Activated CD8-positive, alpha-beta T cell treated with anti-CD3 and anti-CD28 coated beads for 36 hours (primary cell): ENCODE measurements at places on chromosomes 2 and 18. TPM values are rescaled to one million over a fixed set of nuclear protein-coding genes. Genes with fewer than 3 reads are reported as not detected.
A peak's percentile ranks its signal among the peaks of the same experiment; 100 is the strongest.

The ATP6V1B1 gene
- not detected for total RNA-seq

- H3K4me1 ChIP-seq = peaks cover 60% of the 10 kb centered on the region
- H3K4me3 ChIP-seq = no peak overlapping the region
- peaks cover 77% of the 10 kb centered on the region for H3K36me3 ChIP-seq
- no peak for DNase-seq
- H3K27me3 ChIP-seq = no peaks in the 10 kb centered on the region
- H3K27ac ChIP-seq = peak overlapping the region; percentile 16
Observed at GRCh38 chr2:216170076-216170763, 61.1 kb downstream of the XRCC5 start.

- H3K4me3 ChIP-seq = no peak overlapping the region
- H3K4me1 ChIP-seq = peaks cover 26% of the 10 kb centered on the region
- no peaks in the 10 kb centered on the region for H3K27me3 ChIP-seq
- no peak for DNase-seq
- H3K36me3 ChIP-seq = peaks cover 46% of the 10 kb centered on the region
- H3K27ac ChIP-seq = peak overlapping the region; percentile 38
Observed at GRCh38 chr18:2910261-2910660, 63.5 kb downstream of the EMILIN2 start.

DNA sequence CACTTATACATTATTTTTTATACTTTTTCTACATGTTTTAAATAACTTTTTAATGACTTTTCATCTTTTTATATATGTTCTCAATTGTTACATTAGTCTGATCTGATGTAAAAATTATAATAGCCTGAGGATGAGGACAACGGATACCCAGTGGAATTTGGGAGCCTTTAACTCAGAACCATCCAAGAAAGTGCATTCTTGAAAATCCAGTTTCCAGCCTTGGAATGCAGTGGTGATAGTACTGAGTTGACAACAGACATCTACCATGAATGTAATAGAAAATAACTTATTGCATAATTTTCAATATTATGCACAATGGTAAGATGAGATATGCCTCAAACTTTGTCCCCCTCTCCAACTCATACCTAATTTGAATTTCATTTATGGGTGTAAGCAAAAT lies 120.7 kb upstream of the ZC3H15 start:
- H3K4me3 ChIP-seq = no peak overlapping the region
- H3K27ac ChIP-seq = no peak overlapping the region
- H3K27me3 ChIP-seq = no peaks in the 10 kb centered on the region

- H3K4me1 ChIP-seq = peaks cover 12% of the 10 kb centered on the region
- no peaks in the 10 kb centered on the region for H3K36me3 ChIP-seq
- DNase-seq = no peak
Observed at GRCh38 chr2:44004735-44005602, 9.2 kb upstream of the LRPPRC start.

- H3K36me3 ChIP-seq = peaks cover 41% of the 10 kb centered on the region
- peak overlapping the region; percentile 85 for H3K4me3 ChIP-seq
- peaks cover 51% of the 10 kb centered on the region for H3K4me1 ChIP-seq
- DNase-seq = no peak
- H3K27me3 ChIP-seq = no peaks in the 10 kb centered on the region
Observed at GRCh38 chr18:74497778-74498177, 1.6 kb downstream of the CNDP2 start.

DNA sequence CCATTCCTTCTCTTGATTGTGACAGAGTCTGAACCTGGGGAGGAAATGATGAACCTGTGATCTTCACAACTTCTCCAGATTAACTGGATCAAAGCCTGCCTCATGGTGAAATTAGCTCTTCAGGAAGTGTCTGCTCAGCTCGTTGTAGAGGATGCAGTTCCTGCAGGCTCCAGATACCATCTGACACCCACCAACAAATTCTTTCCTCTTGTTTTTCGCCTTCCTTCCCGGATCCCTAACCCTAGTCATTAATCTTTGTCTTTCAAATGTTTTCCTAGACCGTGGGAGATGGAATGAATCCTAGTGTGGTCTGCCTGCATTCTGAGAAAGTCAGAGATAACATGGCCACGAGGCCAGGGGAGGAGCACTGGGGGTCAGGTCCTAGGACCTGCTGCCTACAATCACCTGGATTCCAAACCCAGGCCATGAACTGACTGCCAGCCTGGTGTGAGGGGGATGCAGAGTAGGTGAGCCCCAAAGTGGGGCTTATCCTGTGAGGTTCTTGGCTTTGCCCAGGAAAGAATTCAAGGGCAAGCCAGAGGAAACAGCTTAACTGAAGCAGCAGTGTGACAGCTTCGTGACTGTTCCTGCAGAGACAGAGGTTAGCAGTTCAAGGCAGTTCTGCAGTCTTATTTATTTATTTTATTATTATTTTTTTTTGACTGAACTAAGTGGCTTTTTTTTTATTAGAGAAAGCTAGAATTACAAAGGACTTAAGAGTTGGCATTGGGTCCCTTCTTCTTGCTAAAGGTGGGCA lies 67.8 kb downstream of the DIPK1C start:
- no peaks in the 10 kb centered on the region for H3K36me3 ChIP-seq
- no peak overlapping the region for H3K27ac ChIP-seq
- no peak for DNase-seq
- H3K27me3 ChIP-seq = no peaks in the 10 kb centered on the region
- no peak overlapping the region for H3K4me3 ChIP-seq

DNA sequence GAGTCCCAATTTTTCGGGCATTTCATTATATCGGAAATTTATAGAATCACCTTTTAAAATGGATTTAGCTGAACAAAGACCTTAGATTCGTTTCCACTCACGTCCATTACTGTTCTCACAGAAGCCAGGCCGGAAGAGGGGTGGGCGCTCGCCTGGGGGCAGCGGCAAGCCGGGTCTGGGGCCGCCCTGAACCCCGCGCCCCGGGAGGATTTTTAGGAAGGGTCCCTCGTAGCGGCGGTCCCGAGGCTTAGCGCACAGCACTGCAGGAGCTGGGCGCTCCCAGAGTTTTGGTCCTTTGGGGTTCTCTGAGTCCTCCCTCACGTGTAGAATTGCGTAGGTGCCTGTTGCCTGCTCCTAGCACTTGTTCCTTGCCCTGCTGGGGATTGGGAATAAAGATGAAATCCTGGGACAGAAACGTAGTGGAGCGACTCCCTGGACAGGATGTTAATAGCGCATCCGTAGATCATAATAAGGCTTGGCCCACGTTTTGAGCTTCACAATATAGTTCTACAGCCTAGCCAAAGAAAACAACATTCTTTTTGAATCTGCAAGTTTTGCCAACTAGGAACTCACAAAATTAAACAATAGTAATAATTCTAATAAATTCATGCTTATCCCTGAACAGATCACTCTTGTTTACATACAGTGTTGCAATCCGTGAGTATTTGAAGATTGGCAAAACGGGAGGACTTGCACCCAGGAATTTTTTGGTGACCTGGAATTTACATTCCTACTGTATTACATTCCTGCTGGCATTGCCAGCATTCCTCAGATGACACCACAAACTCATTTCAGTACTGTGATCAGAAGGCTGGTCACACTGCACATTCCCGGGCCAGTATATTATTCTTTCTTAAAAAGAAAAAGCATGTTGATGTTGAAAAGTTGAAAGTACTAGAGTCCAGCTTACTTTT lies 875 bp downstream of the C18orf63 start:
- H3K36me3 ChIP-seq = no peaks in the 10 kb centered on the region
- no peak overlapping the region for H3K4me3 ChIP-seq
- H3K4me1 ChIP-seq = no peaks in the 10 kb centered on the region
